GM23248 (cell line): ENCODE measurements at places on chromosomes 12 and 14. TPM values are rescaled to one million over a fixed set of nuclear protein-coding genes. Genes with fewer than 3 reads are reported as not detected.

GRCh38 chr12:9132008-9132535 is 16.4 kb upstream of the A2M start:
- no peak for DNase-seq

- no peak for DNase-seq
These were observed 84.9 kb upstream of the PWP1 start for GRCh38 chr12:107600581-107601144.

DNA sequence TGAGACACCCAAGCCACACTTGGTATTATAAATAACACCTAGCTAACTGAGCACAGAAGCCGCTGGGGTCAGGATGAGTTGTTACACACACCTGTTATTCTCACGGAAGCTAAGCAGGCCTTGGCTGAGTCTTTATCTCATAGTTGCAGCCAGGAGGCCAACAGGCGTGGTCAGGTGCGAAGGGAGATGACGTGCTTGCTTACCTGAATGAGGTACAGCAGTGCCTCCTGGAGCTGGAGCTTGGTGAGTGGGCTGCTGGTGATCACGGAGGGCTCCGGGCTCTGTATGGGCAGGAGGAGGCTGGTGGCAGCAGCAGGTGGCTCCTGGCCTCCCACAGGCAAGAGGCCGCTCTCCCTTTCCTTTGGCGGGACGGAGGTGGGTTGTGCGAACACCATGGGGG is 30.4 kb upstream of the CACNA2D4 start:
- no peak for DNase-seq

DNA sequence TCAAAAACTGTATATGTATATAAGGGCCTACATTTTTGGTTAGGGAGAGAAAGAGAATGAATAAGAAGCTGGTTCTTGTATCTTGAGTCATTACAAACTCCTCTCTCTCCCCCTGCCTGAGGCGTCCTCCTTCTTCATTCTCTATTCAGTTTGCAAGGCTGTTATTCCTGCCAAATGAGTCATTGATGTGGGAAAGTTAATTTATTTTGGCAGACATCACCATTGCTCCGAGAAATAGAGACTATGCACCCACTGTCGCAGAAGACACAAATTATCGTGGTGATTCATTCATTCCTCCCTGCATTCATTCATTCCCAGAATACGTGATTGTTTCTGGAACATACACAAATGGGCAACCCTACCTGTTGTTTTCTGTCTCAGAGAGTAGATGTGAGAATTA is 112.5 kb upstream of the MED13L start:
- peak; percentile 96 for DNase-seq

DNA sequence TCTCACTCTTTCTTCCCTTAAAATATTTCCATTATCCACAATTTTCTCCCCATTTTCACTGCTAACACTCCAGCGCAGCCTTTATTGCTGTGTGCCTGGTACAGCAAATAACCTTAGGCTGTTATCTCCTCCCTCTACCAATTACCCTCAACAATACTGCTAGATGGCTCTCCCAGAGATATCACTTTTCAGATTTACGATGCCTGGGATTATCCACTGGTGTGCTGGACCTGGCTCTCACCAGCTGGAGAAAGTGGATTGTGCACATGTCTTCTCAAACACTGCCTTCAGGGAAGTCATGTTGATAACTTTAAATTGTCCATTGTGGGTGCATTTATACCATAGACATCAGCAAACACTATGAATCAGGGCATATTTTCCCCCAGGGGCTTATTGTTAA is 101.9 kb upstream of the ADAMTS20 start:
- DNase-seq = no peak

DNA sequence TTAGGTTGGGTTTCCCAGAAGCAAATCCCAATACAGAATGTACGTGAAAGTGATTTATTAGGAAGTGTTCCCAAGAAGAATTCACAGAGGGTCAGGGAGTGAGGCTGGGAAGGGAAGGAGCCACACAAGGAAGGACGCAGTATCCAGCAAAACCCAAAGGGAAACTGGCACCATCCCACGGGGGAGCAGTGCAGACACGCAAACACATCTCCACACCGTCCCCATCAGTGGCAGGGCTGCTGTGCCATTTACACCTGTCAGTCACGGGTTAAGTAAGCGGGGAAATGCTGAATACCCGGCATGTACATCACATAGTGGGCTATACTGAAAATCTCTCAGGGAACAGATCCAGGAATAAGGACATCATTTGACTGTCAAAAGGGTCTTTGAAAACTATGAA is 93.9 kb downstream of the SLC38A1 start:
- DNase-seq = no peak

WSB2 gene
- total RNA-seq = 134 and 162 TPM in 2 replicates

DNA sequence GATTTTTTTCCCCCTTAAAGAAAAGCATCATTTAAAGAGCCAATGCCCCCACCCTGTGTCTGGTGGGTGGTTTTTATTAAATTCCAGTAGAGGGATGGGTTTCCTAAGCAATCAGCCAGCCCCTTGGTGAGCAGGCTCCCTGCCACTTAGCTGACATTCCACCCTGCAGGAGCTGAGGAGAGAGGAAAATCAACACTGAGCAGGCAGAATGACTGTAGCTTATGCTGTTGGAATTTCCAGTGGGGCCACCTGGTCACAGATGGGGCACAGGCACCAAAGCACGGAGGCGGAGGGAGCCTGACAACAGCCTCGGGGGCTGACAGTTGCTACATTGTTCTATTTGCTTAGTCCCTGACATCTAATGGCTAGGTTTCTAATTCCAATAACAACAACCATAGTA is 127.7 kb downstream of the TMEM30B start:
- DNase-seq = peak; percentile 22

GRCh38 chr12:41439801-41440200 is 251.7 kb downstream of the PDZRN4 start:
- DNase-seq = no peak

- no peak for DNase-seq
These were observed 3.0 kb upstream of the SRSF5 start for GRCh38 chr14:69763761-69764510.

C12orf56 gene
- 0.25 and 0.43 TPM in 2 replicates for total RNA-seq

DNA sequence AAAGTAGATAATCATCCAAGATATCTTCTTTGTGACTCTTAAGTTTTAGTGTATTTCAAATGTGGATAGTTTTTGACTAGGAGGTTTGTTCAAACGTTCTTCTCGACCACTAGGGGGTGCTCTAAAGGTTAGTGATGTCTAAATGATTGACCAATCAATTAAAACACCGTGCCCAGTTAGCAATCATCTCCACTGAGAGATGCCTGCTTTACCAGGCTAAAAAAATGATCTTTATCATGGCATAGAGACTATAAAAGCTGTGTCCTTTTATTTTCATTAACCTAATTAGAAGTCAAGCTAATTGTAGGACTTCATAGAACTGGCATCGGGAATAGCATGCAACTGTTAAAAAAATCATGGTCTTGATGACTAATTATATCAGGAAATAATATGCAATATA is 153.9 kb downstream of the PRKCH start:
- peak; percentile 88 for DNase-seq

GRCh38 chr14:61279082-61279481 is 2.1 kb downstream of the TMEM30B start:
- DNase-seq = peak; percentile 9

- DNase-seq = no peak
These were observed 15.2 kb downstream of the PTHLH start for GRCh38 chr12:27957366-27957765.

GRCh38 chr12:104381341-104381730 is 75.4 kb upstream of the CHST11 start:
- no peak for DNase-seq

- no peak for DNase-seq
These were observed 83.2 kb upstream of the TBX3 start for GRCh38 chr12:114767084-114767760.

RERG gene
- not detected in 2 replicates for total RNA-seq

DNA sequence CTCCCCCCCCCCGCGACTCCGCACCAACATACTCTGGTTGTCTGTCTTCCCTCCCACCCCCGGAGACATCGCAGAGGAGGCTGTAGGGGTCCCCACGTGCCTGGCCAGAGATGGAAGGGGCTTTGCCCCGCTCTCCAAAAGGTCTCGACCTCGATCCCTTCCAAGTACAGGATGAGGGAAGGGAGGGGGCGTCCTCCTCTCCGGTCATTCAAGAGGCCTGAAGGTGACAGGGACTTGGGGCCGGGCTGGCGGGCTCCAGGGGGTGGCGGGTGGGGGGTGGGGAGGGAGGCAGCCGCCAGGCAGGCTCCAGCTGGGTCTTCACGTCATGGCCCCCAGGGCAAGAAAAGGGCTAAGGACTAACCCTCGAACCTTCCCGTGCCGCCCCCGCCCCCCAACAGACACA is 15.1 kb downstream of the TBX3 start:
- DNase-seq = peak; percentile 40

CELA1 gene
- not detected in 2 replicates for total RNA-seq

GRCh38 chr12:110697236-110697635 is 8.3 kb upstream of the HVCN1 start:
- DNase-seq = no peak

CLEC6A gene
- total RNA-seq = not detected in 2 replicates

MGP gene
- 0.86 TPM in 1 of 2 replicates, not detected in the other for total RNA-seq

GRCh38 chr14:88129306-88130056 is 124.5 kb downstream of the GPR65 start:
- DNase-seq = peak; percentile 95

DNA sequence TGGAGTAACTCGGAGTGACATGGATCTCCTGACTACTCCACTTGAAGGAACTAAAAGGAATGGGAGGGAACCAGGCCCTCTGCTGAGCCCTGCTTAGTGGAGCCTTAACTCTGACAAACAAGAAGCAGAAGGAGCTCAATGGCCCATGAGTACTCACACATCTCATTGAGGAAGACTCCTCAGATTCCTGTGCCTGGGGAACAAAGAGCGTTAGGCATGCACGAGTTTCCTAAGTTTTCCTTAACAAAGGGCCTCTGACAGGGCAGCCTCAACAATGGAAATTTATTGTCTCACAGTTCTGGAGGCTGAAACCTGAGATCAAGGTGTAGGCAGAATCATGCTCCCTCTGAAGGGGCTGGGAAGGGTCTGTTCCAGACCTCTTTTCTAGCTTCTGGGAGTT is 185.7 kb upstream of the NTF3 start:
- DNase-seq = no peak

CIDEB gene
- 0.51 and 2.1 TPM in 2 replicates for total RNA-seq

PROX2 gene
- total RNA-seq = not detected in 2 replicates

DNA sequence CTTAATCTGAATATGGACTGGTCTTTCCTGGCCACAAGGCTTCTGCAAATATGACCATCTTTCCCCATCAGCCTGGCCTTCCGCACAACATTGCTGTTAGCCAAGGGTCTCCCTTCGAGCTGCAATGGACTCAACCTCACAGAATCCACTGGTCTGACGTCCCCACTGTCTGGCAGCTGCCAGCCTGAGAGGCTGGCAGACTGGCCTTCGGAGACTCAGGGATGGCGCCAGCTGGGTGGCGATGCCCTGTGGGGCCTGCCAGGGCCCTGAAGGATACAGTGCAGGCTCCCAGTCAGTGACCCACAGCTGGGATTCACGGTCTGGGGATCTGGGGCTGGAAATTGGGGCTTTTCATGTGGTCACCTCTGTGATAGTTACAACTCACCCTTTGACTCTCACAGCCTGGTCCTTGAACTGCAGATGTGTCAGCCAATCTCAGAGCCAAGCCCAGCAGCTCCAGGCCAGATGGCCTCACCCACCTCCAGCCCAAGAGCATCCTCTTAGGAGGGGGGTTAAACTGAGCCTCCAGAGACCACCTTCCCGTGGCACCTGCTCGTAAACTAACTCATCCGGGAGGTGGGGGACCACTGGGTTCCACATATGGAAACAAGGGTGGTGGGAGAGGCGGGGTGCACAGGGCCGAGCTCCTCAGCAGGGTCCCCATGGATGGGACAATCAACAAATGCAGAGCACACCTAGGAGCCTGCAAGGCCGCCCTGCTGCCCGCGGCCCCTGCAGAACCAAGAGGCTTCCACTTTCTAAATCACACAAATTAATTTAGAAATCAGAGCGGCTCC is 21.1 kb upstream of the C14orf180 start:
- DNase-seq = no peak

DNA sequence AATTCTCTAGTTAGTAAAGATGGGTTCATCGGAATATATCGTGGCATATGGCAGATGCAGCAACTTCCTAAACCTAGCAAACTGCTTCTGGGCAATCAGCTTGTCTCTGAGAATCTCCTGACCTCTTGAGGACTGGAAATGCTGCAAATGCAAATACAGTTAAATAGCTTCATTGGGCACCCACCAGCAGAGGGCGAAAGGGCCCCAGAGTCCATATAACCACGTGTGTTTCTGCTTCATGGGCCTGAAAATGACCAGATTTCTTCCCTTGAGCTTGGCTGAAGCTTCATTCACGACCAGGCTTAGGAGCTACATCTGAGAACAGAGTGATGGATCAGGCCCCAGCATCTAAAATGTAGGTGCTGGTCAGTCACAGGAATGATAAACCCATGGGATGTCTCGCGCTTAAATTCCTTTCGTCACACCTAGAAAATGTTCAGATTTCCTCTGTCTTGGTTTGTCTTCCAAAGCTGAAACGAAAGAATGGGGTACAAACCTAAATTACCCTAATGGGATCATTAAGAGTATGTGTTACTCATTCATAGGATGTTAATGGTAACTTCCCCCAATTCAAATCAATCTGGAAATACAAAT is 1482.5 kb upstream of the TMEM132C start:
- peak; percentile 74 for DNase-seq

GRCh38 chr14:105774001-105774400 is 247.6 kb downstream of the TMEM121 start:
- no peak for DNase-seq

GRCh38 chr14:69244946-69245345 is 15.0 kb upstream of the GALNT16 start:
- DNase-seq = no peak

DNA sequence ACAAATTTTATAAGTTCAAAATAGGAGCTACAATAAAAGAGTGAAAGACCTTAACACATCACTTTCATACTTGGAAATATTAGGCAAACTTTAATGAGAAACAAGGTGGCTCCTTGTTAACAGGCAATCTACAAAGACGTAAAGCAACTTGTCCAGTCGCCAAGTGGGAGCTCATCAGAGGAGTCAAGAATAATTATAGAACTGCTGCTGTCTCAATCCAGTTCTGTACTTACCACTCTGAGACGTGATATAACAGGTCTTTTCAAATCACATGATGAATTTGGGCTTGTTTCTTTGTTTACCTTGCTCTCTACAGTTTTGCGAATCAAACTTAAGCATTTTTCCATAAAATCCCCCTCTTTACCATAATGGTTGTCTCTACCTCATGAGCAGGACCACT is 3.6 kb downstream of the YBX3 start:
- no peak for DNase-seq

DNA sequence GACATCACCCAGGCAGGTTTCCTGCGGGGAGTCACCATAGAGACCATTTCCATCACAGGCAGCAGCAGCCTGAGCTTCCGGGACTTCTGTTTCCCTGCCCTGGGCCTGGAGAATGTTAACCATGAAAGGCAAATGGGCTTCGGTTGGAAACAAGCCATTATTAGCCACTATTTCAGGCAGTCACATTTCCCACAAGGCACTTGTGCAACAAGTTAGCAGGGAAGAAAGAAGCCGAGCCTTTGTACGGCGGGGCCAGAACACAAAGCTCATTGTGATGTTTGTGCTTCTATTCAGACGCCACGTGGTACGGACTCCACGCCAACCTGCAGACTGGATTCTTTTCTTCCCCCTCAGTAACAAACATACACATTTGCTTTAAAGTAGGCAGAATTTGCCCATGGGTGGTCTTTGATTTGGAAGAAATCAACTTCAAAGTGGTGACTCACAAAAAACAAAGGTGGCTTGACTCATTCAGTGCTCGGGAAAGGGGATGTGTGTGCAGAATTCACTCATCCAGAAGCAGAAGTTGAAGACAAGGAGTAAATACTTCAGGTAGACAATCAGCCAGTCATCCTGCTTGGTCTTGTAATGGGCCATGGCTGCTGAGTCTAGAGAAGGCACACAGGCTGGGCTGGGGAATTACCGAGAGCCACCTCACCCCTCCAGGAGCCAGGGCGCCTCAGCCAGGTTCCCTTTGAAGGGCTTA is 154.2 kb upstream of the PRMT8 start:
- no peak for DNase-seq

C12orf54 gene
- not detected in 2 replicates for total RNA-seq

TEX52 gene
- total RNA-seq = not detected in 2 replicates
